ENCODE measurements at places on chromosomes 7 and 10.

DNA sequence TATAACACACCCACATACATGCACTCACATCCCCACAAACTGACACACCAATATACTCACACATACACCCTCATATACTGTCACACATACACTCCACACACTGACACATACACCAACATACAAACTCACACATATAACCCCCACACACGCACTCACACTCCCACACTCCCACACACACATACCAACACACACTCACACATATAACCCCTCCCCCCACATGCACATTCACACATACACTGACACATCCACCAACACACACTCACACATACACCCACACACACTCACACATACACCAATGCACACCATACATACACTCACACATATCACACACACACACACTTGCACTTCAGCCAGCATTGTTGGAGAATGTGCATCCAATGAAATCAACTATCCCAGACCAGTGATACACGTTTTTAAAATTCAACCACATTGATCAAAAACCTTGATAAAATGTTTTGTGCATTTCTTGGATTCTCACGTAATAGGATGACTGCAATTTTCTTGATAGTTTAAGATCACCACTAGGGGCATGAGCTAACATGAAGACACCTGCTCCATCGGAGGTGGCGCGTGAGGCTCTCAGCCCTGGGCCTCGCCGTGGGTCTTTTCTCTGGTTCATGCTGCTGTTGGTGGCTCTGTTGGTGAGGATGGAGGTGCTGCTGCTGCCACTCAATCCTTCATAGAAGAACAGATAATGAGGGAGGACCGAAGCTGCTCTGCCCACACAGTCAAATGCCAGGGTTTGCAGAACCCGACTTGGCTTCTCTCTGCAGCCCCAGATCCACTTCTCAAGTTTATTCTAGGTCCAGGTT, 32.1 kb upstream of the CHST15 start:
- DNase-seq: no peak

DNA sequence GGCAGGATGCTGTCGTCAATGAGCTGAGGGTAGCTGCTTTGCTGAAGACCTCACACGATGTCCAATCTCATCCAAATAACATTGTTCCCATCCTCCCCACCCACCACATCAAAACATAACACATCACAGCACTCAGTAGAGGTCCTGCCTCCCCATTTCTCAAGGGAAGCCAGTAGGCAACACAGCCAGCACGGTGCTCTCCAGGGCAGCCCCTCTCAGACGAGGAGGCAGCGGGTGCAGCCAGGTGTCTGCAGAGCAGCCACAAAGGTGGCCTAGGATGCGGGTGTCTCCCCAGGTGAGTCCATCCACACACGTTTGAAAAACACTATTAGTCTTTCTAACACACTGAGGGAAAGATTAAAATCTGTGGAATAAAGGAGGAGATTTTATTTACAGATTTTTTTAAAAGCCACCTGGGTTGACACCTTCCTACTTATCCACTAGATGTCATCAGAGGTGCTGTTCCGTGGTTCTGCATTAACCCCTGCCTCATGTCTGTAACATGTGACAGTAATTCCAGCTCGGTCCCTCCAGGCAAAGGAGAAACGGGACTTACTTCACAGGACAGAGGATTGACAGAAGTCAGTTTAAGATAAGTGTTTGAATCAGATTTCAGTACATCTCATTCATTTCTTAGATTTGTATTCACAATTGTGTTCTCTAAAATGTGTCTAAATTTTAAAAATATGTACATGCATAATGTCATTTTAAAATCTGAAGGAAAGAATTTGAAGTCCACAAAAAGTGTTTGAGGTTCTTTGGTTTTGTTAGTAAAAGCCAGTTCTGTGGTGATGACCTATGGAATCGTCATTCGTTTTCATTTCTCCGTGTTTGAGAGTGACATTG, 68.0 kb downstream of the LANCL2 start:
- DNase-seq: no peak

GRCh38 chr7:119571666-119572065, 701.3 kb upstream of the KCND2 start:
- no peak for DNase-seq

GRCh38 chr7:116138202-116138801, 72.0 kb upstream of the TES start:
- DNase-seq: no peak

DNA sequence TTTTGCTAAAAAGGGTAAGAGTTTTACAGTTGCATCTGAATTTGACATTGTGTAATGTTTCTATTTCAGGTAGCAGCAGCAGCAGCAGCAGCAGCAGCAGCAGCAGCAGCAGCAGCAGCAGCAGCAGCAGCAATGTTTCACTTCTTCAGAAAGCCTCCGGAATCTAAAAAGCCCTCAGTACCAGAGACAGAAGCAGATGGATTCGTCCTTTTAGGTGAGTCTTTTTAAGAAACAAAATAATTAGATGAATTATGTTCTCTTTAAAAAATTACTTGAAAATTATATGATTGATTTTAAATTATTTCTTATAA, 32.6 kb downstream of the UMAD1 start:
- DNase-seq: no peak

DNA sequence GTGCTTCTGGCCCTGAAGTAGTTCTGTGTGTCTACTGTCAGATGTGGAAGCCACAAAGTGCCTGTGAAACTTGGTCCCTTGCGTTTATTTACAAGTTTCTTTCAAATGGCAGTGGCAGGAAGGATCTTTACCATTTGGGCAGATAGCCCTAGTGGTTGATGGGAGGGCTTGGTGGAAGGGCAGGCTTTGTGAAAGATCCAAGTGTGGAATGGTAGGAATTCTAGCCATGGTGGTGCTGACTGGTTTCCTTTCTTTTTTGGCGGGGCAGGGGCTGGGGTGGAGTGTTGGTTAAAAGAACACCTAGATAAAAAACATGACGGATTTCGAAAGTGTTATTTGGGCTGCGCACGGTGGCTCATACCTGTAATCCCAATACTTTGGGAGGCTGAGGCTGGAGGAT, 27.0 kb downstream of the AUTS2 start:
- DNase-seq: no peak

- no peak for DNase-seq
These were observed 5.1 kb downstream of the SHH start for GRCh38 chr7:155807065-155807671.

DNA sequence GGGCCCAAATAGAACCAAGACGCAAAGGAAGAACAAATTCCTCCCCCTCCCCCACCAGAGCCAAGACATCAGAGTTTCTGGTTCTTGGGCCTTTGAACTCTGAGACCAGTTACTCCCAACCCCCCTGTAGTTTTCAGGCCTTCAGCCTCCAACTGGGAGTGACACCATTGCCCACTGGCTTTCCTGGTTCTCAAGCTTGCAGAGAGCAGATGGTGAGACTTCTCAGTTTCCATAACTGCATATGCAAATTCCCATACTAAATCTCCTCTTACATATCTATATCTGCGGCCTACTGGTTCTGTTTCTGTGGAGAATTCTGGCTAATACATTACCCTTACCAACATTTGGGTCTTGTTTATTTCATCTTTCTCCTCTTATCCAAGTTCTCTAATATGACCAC, 762.9 kb downstream of the GRM8 start:
- DNase-seq: no peak

DNA sequence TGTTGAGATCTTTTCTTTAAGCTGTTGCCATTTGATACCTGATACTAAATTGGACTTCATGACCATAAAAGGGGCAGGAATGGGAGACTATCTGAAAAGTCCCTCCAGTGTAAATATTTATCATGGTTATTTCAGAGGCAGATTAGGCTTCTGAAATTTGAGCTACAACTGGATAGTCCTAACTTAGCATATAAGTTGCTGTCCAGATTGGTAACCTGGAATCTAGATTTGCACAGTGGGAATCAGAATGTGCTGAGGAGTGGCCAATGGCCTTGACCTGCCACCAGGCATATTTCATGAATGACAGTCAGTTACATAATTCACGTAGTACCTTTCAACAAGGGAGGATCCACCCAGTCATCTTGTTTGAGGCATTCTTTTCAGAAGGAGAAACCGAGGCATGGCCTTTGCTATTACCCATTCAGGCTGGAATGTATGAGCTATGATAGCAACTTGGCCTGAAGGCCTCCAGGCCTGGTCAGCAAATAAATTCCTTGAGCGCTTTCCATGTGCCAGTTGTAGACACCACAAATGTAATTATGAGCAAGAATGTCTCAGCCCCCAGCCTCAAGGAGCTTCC, 80.0 kb downstream of the EEPD1 start:
- DNase-seq: no peak

DNA sequence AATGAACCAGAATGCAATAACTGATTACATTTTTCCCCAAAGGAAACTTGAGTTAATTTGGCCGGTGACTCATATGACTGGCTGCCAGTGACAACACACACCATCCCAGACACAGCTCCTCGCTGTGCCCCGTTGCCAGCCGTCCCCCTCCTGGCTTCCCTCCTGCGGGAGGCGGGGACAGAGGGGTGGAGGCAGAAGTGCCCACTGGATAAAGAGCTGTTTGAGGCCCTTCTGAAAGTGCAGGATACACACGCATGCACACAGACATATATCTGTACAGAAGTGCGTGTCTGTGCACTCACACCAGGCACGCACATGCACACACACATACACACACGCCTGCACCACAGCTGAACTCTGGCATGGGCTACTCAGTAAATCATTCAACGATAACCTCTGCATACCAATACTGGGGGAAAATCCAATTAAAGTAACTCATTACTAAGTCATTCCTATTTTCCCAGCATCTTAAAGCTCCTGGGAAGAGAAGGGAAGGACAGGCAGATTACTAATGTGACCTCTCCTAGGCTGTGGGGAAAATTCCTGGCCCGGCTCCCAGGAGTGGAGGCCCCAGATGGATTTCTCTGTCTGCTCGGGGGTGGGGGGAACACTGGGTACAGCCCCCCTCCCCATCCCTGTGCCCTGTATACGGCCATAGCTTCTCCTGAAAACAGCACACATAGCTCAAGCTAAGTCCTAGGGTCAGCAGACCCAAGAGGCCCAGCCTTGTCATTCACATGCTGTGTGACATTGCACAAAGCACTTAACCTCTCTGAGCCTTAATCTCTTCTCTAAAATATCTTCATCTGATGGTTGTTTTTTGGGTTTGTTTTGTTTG, 52.3 kb upstream of the MYL10 start:
- no peak for DNase-seq

- DNase-seq: no peak
These were observed 7.8 kb downstream of the NPS start for GRCh38 chr10:127556916-127557315.

GRCh38 chr10:5283305-5284158, 81.2 kb upstream of the UCN3 start:
- no peak for DNase-seq

DNA sequence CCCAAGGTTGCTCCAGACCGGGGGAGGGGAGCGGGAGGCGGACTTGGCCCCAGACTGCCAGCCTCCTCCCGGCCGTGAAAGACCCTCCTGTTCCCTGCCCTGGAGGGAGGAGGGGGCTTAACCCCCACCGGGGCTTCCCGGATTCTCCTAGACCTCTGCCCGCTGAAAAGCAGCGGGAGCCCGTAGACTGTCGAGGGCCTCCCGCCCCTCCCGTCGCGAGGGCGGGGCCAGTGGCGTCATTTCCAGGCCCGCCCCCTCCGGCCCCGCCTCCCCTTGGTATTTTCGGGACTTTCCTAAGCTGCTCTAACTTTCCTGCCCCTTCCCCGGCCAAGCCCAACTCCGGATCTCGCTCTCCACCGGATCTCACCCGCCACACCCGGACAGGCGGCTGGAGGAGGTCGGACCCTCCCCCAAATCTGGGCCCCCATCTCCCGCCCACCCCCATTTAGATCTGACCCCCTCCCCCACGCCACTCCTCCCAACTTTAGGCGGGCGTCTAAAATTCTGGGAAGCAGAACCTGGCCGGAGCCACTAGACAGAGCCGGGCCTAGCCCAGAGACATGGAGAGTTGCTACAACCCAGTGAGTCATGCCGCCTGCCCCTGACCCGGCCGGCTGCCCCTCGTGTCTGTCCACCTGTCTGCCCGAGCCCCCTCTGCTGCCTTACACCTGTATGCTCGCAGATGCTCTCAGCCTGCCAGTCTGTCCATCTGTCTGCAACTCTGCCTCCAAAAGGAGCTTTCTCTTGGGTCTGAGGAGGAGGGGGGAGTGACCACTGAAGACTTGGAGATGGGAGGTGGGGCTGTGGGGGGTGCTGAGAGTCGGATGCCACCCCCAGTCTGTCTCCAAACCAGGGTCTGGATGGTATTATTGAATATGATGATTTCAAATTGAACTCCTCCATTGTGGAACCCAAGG, at the start of gene NFKB2:
Gene NFKB2 (plus strand): TSS at position 306 of the 917 bp plus-strand sequence. CDS start 255 bp downstream, at position 561.
- peak; percentile 58 for DNase-seq

DNA sequence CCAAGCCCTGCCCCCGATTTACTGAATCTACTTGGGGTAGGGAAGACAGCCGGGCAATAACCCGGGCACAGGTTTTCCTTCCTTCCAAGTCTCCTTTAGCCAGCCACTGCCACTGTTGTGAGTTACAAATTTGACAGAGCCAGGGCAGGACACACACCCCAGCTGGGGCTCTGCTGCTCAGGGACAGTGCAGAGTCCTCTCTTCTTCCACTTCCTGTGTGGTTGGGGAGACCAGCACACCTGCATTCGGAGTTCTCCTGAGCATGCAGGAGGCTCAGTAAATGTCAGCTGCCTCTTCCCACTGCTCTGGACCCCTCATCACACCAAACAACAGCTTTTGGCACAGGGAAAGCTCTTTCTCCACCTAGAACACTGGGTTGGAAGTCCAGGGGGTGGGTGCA, 21.3 kb downstream of the CHST15 start:
- DNase-seq: no peak

DNA sequence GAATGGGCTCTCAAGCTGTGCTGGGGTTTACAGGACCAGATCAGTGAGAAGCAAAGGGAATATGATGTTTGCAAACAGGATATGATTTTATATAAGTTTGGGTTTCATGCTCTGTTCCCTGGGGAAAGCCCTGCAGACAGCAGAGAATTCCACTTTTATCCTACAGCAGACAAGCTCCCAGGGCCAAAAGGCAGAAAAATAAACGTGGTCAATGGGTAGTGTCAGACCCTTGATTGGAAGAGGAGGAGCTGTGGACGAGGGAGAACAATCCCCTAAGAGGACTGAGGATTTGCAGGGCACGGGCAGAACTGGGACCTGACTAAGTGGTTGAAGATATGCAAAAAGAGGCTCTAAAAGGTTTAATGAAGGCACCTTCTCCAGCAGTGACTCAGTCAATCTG, 275.3 kb downstream of the HDAC9 start:
- no peak for DNase-seq

GRCh38 chr7:95931460-95932232, 159.3 kb downstream of the DYNC1I1 start:
- DNase-seq: no peak

DNA sequence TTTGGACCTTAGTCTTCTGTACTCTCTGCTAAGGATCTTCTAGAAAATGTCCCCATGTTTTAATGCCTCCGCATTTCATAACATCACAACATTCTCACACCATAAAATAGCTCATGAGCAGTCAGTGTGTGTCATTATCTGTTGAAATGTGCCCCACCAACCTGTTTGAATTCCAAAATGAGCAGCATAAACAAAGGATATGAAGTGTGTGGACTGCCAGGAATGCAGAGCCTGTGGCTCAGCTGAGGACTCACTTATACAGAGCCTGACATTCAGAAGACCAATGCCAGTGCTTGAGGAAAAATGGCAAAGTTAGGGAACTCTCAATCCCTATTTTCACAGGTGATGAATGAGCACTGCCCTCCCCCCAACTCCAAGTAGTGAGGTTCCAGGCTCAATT, 621.4 kb downstream of the POM121L12 start:
- DNase-seq: no peak

- no peak for DNase-seq
These were observed 156.2 kb downstream of the EVX1 start for GRCh38 chr7:27398851-27399250.

GRCh38 chr10:93473161-93473560, 9.0 kb downstream of the MYOF start:
- no peak for DNase-seq

- no peak for DNase-seq
These were observed 282.6 kb upstream of the LRRN3 start for GRCh38 chr7:110808361-110808760.

Data from C1 segment of cervical spinal cord (tissue), 14 donors.